ENCODE measurements at places on chromosomes 6 and 20.
A peak's percentile ranks its signal among the peaks of the same experiment; 100 is the strongest.

DNA sequence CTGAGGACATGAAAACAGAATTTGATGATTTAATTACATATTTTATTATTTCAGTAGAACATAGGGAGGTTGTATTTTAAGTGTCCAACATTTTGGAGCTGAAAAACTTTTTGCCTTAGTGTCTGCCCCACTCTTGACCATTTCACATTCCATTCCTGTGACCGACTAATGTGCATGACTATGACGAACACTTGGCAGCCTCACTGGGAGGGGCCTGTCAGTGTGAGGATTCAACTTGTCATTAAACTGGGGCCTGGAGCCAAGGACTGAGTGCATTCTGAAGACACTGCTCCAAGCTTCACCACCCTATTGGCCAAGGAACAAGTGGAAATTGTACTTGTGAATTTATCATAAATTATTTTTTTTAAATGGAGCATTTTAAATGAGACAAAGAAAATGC, 661.3 kb downstream of the BCKDHB start:
- no peak for DNase-seq

- DNase-seq = no peak
These were observed 46.3 kb downstream of the MDFI start for GRCh38 chr6:41684311-41685180.

DNA sequence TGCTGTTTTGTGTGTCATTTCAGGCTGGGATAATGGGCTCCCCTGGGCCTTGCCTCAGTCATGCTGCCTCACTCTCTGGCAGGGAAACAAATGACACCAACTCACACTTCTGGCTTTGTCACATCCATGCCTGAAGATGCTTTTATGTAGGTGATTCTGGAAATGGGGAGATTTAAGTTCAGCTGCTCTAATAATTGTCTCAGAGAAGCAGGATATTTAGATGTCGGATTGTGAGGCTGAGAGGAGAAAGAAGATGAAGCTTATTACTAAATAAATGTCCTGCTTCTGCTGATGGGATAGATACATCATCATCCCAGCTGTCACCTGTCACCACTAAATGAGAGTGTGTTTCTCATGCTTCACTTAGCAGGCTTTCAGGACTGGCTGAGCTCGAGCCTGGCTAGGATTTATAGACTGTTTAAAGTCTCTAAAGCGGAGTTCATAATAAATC, 480.2 kb upstream of the SPTLC3 start:
- DNase-seq = no peak

DNA sequence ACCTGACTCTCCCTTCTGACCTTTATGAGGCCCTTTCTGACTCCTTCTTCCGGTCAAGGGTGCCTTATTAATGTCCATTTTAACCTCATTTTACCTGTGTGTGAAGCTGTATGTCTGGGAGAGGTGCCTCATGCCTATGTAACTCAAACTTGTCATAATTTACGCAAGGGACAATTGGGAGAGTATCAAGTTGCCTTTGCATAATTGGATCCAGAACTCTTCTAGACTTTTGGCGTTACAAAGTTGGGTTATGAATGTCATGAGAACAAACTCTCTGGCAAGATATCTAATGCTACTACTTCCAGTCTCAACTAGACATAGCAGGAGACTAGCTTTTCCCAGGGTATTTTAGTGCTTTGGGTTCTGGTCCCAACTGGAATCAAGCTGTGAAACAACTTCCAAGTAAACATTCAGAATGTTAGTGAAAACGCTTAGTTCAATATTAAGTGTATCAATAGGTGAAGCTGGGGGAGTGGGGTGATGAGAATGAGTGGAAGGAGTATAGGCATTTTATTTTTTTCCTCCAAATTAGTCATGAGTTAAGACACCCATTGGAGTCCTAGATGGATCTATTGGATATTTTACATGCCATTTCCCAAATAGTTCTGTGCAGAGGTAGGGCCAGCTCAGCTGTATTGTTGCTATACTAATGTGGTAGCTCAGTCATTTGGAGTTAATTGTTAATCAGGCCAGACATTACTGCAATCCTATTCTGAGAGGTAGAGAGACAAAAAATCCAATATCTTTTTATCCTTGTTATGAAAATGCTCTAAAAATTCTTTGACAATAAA, 159.9 kb downstream of the TFAP2B start:
- DNase-seq = no peak

- no peak for DNase-seq
These were observed 5.1 kb downstream of the UBE2C start for GRCh38 chr20:45817376-45818194.

GRCh38 chr6:160520043-160520904, 143.8 kb downstream of the LPA start:
- DNase-seq = peak; percentile 81
